Activated CD8-positive, alpha-beta T cell treated with anti-CD3 and anti-CD28 coated beads for 36 hours (primary cell): ENCODE measurements at places on chromosomes 4 and X. TPM values are rescaled to one million over a fixed set of nuclear protein-coding genes. Genes with fewer than 3 reads are reported as not detected.

Gene ZNF81
- total RNA-seq = 6.3 TPM

DNA sequence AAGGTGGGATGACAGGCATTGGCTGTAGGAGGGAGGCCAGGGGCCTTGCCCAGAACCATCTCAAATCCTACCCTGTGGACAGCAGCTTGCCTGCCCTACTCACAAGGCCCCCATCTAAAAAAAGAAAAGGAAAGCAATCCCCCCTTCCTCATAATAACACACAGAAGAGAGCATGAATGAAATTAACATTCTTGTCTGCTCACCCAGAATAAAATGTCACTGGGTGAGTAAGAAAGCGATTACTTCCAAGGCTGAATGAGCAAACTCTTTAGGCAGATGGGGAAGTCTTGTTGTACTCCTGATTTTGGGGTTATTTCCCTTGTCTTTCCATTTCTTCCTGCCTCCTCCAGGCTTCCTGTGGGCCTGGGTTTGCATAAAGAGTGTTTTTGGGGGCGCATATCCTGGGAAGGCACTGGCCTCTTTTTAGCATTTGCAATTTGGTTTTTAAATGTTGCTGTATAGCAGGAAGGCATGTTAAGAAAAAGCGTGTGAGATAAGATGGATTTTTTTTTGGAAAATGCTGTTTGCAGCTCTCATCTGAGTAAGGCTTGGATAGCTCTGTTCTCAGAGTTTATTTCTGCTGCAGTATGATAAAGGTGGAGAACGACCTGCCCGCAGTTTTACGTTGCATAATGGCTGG, 248.3 kb upstream of the GATB start:
- no peak for DNase-seq

Gene XAGE5
- not detected for total RNA-seq

- DNase-seq = no peak
Measured at GRCh38 chrX:30005813-30006212, 209.6 kb upstream of the MAGEB2 start.

Gene TIGD4
- total RNA-seq = 0.27 TPM

GRCh38 chrX:14420841-14421240, 108.5 kb upstream of the GLRA2 start:
- no peak for DNase-seq

DNA sequence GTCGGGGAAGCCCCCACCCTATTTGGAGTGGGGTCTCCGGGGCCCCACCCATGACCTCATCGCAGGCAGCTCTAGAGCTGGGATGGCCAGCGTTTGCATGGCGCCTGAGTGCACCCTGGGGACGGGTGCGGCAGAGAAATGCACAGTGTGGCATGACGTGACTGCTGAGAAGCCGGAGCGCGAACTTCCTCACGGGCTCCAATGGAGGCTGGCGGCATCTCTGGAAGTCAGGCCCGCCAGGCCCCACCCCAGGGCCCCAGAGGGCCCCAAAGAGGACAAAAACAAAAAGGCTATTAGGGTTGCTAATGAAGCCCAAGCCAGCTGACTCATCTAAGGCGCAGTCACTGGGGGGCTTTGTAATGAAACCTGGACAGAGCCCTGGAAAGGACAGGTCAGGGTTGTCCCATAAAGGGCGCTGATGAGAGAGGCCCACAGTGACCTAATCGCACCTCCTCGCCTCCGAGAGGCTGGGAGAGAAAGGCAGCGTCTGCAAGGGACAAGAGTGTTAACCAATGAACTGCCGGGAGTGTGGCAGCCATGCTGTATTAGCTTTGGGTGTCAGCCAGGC, 86.0 kb upstream of the C1QTNF7 start:
- no peak for DNase-seq

- DNase-seq = no peak
Measured at GRCh38 chr4:177177541-177178081, 132.1 kb upstream of the NEIL3 start.

GRCh38 chr4:94253036-94253435, 45.4 kb downstream of the SMARCAD1 start:
- DNase-seq = no peak

Gene HELT
- not detected for total RNA-seq

Gene GNPDA2
- total RNA-seq = 13.1 TPM

GRCh38 chrX:12007881-12008280, 130.4 kb upstream of the FRMPD4 start:
- peak; percentile 14 for DNase-seq

DNA sequence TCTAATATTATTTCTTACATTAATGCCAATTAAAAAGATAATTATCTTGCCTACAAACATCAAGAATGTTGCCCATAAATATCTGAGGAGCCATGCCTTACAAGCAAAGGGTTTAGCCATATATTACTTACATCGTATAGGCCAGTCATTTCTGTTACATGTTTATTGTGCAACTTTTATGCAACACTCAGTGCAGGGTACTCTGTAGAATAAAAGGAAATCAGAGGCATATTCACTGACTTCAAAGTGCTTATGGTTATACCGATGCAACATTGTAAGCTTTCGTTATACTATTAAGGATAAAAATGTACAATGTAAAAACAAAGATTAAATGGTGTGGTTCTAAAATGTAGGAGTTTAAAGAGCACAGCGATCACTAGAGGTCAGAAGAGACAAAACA, 315.9 kb downstream of the PCDH10 start:
- no peak for DNase-seq

DNA sequence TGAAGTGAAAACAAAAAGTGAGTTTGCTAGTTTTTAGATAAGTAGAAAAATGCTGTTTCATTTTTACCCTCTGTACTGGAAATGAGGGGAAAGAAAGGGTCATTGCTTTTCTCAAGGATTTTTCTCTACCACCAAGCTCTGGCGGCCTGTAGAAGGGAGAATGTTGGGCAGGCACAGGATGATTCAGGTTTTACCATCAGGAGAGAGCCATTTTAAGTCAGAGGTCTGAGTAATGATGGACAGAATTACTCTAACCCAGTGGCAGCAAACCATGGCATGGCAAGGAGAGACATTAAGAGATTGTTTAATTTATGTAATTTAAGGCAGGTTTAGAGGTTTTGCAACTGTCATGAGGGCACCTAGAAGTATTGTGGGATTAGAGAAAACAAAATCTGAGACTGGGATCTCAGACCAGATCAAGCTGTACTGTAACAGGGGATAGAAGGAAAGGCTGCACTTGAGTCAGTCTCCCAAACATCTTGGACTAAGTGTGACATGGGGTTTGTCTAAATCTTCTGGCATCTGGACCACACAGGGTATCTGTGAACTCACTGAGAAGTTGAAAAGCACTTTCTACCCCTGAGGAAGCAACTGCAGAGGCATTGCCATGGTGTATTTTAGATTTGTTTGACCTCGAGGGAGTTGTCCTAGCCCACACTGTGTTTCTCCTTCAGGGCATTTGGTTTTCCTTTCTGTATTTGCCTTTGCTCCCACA, 81.6 kb downstream of the BANK1 start:
- DNase-seq = no peak

DNA sequence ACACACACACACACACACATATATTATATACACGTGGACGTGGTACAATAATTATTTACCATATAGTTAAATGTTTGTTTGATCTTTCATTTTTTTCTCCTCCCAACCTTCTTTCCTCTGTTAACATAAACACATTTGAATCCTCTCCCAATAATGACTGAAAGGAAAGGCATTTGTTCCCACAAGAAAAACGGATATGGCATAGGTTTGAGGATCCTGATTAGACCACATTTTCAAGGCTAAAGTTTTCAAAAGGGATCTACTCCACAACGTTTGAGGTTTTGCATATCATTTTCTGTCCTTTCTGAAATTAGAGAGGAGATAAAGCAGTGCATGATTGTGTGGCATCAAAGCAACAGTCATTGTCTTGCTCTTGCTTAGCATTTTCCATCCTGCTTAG, 1883.4 kb downstream of the STIM2 start:
- no peak for DNase-seq

DNA sequence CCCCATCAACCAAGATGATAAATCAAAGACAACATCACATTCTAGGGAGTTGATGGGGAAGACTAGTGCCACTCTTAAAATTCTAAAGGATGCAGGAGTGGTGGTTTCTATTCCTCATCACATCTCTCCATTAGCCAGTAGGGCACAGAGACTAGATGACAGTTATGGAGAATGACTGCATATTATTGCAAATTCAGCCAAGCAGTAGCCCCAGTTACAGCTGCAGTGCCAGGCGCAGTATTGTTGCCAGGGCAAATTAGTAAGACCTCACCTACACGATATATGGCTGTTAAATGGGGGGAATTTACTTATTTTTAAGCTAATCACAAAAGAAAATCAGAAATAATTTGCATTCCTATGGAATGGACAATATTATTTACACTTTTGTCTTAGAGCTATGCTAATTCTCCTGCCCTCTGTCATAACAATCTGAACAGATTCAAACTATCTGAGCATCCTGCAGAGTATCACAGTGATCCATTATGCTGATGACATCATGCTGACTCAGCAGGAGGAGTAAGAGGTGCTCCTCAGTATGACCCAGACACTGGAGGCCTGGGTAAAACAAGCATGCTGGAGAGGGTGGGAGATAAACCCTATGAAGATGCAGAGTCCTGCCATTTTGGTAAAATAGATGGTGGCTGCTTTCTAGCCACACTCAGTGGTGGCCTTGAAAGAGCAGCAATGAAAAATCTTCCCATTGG, 24.7 kb downstream of the ETNPPL start:
- DNase-seq = no peak

DNA sequence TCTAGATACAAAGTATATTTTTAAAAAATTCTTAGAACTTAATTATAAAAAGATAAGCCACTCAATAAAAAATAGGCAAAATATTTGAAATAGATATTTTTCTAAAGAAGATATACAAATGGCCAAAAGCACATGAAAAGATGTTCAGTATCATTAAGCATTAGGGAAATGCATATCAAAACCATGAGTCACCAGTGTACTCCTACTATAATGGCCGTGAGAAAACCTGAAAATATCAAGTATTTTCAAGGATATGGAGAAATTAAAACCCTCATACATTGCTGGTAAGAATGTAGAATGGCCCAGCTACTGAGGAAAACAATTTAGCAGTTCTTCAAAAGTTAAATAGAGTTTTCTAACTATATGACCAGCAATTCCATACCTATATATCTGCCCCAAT, 337.9 kb downstream of the CAMK2D start:
- no peak for DNase-seq

Gene ASMT
- total RNA-seq = 0.41 TPM

DNA sequence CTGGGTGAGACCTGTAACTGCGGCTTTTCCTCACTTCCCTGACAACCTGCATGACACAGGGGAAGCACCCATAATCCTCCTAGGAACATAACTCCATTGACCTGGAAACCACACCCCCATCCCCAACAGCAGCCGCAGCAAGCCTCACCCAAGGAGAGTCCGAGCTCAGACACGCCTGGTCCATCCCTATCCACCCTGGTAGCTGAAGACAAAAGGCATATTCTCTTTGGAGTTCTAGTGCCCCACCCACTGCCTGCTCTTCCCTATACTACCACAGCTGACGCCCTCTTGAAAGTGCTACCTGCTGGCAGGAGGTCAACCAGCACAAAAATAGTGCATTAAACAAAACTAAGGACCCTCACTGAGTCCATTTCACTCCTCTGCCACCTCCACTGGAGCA, 1080.9 kb upstream of the IGFBP7 start:
- DNase-seq = no peak

GRCh38 chr4:73423184-73423583, 12.8 kb upstream of the AFP start:
- DNase-seq = no peak

DNA sequence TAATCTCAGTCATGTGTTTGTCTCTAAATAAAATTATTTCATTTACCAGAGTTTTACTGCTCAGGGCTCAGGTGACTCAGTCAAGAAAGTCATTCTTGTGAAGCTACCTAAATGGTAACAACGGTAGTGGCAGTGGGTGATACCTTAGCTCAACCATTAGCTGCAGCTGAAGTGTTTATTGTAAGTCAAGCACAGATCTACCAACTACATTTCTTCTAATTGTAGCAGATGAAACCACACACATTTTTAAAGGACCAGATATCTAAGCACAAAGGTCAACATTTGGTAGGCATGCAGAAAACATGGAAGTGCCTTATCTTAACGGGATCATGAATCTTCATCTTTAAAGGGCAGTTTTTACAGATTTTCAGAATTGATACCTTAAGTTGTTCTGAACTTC, 79.1 kb downstream of the FAT4 start:
- DNase-seq = no peak

DNA sequence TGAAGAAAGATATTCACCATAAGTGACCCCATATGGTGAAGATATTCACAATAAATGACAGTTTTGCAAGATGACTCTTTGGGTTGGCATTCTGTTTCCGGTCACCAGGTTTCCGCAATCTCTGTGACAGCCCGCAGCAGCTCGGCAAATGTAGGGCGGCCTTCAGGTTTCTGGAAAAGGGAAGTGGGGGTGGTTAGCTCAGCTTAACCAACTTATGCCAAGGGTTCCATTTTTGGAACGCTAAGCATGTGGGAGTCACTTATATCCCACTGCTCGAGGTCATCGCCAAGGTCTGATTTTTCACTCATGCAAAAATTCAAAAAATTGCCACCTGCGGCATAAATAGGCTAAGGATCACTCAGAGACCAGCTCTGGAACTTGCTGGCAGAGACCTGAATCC, 51.0 kb downstream of the NIPAL1 start:
- no peak for DNase-seq

Gene AKAP4
- not detected for total RNA-seq

GRCh38 chr4:15443371-15444160, 15.7 kb downstream of the C1QTNF7 start:
- DNase-seq = no peak

DNA sequence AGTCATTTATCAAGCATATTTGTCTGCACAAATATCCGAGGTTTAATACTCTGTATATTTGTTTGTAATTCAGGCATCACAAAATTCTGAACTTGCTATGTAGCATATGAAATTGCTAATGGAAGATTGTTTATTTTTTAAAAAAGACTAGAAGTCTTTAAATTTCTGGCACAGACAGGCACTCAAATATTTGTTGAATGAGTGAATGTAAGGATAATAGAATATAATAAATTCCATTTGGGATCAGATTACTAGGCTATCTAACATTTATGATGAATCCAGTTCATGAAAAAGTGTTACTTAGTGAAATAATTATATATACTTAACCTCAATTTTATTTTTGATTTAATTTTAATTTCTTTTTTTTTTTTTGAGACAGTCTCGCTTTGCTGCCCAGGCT, 30.4 kb upstream of the TEC start:
- DNase-seq = no peak

GRCh38 chr4:106316773-106317409, 541 bp downstream of the AIMP1 start:
- no peak for DNase-seq

DNA sequence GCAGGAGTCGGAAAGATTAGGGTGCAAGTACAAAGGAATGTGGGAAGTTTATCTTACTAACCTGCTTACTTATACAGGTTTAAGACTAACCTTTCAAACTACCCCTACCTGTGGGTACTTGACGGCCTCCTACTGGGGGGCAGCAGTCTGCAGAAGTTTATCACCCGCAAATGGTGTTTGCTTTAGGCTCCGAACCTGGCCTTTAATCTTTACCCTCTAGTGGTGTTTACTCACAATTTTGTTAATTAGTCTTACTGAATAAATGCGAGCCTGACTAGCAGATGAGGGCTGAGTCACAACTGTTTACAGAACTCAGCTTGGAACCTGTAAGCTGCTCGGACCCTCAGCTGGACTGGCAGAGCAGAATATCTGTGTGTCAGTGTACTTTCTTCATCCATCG, 204.2 kb upstream of the GPRIN3 start:
- DNase-seq = no peak

Gene ADAM29
- not detected for total RNA-seq

GRCh38 chrX:110684653-110685052, 111.0 kb downstream of the CHRDL1 start:
- DNase-seq = no peak

GRCh38 chr4:47664051-47664826, 173.6 kb downstream of the CORIN start:
- no peak for DNase-seq
